ENCODE measurements at places on chromosomes 5 and 9.
A peak's percentile ranks its signal among the peaks of the same experiment; 100 is the strongest.

DNA sequence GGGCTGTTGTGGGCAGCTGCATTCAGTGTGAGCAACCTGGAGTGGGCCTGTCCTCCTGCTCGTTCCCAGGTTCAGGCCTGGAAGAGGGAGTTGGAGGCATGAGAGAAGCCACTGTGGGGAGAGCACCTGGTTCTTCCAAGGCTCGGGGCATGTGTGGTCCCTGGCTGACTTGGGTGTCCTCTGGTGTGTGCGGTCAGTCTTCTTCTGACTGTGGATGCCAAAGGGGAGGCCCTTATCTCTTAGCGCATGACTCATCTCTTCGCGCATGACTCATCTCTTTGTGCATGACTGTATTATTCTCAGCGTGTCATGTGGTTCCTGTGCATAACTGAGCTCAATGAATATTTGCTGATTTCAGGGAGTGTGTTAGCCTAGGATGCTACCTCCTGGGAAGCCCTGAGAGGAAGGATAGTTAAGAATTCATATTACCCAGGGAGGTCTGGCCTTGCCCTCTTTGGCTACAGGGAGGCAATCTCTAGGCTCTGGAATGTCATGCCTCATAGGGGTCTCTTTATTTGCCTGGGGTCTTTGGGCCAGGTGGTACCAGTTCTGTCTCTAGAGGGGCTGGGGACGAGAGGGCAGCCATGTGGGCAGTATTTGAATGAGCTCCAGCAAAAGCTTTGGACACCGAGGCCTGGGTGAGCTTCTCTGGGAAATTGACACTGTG lies 188.7 kb downstream of the HSPA4 start:
- peak; percentile 43 for DNase-seq

DNA sequence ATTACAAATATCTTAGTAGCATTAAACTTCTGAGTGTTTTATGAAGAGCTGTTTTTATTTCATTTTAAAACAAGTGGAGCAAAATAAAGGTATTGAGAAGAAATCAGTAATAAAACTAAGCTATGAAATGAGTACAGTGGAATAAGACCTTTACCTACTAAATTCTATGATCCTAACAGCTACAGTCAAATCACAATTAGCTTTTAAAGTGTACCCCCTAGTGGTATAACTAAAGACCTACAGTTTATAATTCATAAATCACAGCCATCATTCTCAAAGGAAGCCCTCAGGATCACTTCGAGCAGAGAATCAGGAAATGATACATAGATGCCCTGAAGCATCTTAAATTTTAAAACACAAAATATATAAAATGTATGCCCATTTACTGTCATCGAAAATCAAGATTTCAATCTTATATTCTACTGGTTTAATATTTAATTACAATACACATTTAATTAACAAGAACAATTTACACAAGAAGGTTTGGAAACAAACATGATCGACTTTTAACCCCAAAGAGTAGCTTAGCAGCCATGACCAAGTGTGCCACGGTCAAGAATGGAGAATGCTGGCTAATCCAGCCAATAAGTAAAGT lies 12.3 kb downstream of the CCNH start:
- no peak for DNase-seq

- no peak for DNase-seq
Observed at GRCh38 chr5:3931976-3932375, 336.3 kb downstream of the IRX1 start.

DNA sequence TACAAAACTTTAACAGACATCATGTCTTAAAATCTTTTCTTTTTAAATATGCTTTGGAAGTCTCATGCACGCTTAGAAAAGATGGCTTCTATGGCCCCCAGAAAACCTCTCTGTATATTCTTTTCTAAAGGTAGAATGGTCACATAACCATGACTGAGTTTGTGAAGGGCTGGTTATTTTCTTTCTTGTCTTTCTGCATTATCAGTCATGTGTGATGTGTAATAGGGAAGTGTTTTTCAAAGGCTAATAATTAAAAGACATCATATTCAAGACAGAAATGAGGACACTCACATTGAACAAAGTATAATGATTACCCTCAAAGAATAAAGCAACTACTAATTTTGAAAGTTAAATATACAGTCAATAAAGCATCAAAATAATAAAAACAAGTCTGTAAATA lies 253.4 kb downstream of the TRPM3 start:
- DNase-seq, result no peak

- no peak for DNase-seq
Observed at GRCh38 chr5:118919016-118919415, 69.3 kb downstream of the DTWD2 start.

GRCh38 chr9:129838707-129839259 lies 3.5 kb downstream of the USP20 start:
- no peak for DNase-seq

DNA sequence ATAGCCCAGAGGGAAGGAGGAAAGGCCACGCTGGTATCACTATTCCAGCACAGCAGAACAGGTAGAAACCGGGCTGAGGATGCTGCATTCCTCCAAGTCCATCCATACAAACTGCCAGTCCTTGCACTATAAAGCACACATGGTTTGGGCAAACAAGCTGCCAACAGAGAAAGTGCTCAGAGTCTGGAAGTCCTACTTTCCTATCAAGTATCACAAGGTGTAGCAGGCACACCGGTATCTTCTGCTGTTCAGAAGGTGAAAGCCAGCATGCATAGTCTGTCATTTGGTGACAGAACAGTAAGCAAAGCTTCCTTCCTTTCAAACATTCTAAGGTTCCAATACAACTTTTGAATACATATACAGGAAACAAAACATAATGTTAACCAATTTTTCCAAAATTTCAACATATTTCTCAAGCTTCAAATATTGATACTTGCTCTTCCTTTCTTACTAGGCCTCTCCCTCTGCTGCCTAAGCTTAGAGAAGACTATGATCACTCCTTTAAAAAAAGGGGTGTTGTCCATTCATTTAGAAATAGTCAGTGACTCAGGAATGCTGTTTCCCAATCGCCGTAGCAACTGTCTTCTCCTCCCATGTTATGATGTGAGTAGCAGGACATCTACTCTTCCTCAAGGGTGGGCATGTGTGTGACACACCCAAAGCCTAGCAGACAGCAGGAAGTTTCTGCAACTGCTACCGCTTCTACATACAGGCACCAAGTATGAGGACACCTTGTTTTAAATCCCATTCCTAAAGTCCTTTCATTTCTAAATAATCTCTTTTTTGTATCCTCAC lies 14.7 kb downstream of the DIAPH1 start:
- no peak for DNase-seq

All from GM19239 (cell line).